ENCODE measurements at places on chromosomes 4 and X. TPM values are rescaled to one million over a fixed set of nuclear protein-coding genes. Genes with fewer than 3 reads are reported as not detected.
A peak's percentile ranks its signal among the peaks of the same experiment; 100 is the strongest.

DNA sequence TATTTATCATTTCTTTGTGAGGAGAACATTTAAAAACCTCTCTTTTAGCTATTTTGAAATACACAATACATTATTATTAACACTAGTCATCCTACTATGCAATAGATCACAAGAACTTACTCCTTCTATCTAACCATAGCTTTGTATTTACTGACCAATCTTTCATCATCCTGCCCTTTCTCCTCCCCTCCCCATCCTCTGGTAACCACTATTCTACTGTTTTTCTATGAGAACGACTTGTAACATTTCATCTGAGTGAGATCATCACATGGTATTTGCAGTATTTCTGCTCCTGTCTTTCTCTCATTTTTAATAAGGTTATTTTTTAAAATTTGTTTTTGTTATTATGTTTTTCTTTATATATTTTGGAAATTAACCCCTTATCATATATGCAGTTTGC, 331.8 kb downstream of the TEX13C start:
- no peak for ATAC-seq

DNA sequence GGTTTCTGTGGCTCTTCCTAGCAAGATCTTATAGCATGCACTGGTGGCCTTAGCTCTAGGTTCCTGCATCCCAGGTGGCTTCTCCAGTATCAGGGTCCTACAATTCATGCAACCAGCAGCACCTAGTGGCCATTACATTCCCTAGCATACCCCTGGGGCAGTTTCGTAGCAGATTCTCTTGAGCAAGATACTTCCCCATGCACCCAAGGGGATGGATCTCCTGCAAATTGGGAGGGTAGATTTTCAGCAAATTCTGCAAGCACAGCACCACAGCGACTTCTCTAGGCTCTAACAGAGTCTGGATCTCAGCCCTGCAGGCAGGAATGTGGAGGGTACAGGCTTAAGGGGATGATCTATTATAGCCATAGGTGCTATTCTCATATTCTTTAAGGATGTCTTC, 13.1 kb upstream of the SLC9B1 start:
- no peak for ATAC-seq

GRCh38 chrX:20498851-20499635, 232.3 kb upstream of the RPS6KA3 start:
- ATAC-seq = no peak

DNA sequence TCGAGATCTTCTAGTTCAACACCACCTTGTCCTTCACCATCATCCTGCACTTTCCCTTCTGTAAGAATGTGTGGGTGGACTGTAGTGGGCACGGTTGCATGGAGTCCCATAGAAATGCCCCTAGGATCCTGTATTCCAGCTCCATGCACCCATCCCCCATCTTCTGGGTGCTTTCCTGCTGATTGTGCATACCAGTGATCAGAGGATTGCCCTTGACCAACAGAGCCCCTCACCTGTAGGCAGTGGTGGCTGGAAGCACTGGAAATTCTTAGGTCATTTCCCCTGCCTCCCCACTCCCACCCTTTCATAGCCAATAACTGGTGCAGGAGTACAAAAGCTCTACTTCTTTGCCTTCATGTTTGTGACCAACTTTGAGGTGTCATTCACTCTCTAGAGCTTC, 213.4 kb upstream of the ARSJ start:
- no peak for ATAC-seq

GRCh38 chrX:69285881-69286564, 120.8 kb upstream of the PJA1 start:
- peak; percentile 76 for ATAC-seq

- no peak for ATAC-seq
These were observed 121.1 kb downstream of the MGST2 start for GRCh38 chr4:139786494-139787354.

DNA sequence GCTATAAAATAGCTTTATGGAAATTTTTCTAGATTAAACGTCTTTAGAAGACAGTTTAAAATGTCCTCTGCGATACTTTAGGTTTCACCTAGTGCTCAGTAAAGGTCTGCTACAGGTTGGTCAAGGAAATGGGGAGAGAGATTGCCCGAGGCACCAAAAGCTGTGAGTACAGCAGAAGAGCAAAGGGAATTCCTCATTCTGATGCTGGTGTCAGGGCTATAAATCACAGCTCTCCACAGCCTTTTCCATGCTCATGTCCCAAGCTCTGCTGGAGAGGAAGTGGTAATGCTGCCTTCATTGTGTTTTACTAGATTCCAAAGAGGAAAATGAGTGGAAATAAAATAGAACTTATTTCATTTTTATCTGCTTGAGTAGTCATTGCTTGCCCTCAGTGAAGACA, 2060.4 kb downstream of the ARAP2 start:
- no peak for ATAC-seq

DNA sequence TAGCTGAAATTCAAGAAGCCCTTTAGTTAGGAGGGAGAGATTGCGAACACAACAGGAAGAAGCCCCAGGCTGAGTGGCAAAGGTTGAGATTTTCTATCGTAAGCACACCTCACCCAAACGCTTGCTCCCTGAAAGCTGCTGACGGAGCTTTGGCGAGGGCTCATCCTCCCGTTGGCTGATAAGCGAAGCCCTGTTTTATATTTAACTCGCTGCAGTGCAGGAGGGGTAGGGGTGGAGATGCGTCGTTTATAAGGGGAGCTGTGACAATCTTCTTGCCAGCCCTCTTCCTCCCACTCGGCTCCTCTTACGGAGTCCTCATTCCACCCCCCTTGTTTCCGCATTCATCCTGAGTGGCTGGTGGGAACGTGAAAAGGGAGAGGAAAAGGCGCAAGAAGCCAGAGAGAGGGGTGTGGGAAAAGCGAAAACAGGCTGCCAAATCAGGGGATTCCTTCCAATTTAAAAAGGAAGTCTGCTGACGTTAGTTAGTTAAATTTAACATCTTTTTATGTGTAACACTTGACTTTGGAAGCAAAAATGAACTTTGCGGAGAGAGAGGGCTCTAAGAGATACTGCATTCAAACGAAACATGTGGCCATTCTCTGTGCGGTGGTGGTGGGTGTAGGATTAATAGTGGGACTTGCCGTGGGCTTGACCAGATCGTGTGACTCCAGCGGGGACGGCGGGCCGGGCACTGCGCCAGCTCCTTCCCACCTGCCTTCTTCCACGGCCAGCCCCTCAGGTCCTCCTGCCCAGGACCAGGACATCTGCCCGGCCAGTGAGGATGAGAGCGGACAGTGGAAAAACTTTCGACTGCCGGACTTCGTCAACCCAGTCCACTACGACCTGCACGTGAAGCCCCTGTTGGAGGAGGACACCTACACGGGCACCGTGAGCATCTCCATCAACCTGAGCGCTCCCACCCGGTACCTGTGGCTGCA, at the start of gene ENPEP:
ENPEP (plus strand) TSS at position 275 of the 938 bp plus-strand sequence; CDS start at position 535, 260 bp downstream.
- peak; percentile 33 for ATAC-seq

DNA sequence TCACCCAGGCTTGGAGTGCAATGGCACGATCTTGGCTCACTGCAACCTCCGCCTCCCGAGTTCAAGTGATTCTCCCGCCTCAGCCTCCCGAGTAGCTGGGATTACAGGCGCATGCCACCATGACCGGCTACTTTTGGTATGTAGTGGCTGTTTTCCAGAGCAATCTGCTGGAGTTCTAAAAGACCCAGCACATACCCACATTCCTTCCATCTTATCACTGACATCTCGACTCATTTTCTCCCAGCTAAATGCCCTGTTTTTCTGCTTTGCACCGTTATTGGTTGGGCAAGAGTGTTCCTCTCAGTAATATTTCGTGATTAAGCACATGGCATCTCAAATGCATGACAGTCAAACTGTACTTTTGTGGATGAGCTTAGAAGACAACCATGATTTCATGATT, 53.7 kb downstream of the PRKX start:
- ATAC-seq = no peak

- ATAC-seq = no peak
These were observed 136.3 kb downstream of the AFAP1 start for GRCh38 chr4:7803371-7803770.

- no peak for ATAC-seq
These were observed 131.2 kb upstream of the KIT start for GRCh38 chr4:54526560-54526959.

GRCh38 chrX:9772943-9773342, 7.3 kb upstream of the GPR143 start:
- ATAC-seq = no peak

DNA sequence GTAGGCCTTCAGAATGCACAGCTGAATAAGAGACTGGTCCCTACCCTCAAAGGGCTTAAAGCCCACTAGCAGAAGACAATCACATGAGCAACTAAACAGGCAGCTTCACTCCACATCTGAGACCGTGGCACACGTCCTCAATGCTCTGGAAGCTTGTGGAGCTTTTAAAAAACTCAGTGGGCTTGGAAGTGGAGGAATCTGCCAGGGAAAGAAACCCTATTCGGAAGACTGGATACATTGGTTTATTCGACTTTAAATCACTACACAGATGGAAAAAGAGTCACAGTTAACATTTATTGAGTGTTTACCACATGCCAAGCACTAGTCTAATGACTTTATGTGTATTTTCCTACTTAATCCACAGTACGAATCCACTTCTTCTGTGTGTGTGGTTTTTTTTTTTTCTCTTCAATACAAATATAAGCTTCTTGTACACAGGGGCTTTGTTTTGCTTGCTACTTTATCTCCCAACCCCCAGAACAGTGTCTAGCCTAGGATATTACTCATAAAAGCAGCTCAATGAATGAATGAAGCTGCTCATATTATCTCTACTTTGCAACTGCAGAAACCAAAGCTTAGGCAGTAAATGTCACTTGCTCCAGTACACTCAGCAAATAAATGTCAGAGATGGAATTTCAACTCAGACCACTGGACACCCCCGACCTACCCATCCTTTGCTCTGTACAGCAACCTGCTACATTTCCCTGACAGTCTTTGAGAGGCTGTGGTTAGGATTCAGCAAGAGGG, 137.7 kb downstream of the LDB2 start:
- no peak for ATAC-seq

DNA sequence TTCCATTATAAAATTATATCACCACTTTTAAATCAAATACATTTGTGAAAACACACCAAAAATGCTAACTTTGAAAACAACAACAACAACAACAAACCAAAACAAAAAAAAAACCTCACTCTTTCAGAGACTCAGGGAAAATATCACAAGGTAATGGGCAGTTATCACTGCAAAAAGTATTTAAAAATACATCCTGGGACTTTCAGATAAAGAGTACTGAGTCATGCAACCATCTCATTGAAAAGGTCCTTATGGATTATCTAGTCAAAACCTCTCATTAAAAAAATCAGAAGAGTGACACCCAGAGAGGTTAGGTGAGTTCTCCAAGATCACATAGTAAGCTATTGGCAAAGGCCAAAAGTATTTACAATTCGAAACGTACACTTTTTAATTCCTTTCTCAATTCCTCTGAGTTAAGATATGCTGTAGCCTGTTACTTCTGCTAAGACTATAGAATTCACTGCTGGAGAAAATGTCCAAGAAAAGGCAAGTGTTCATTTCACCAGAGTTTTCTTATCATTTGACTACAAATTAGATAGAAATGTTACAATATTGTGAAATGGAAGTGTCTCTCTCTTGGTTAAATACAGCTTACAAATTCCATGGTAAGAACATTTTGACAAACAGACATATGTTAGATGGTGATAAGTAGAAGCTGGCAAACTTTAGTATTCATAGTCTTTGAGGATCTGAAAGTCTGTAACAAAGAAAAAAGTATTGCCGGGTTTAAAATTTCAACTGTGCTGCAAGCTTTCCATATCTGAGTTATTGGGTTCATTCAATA, 9.3 kb downstream of the STX18 start:
- no peak for ATAC-seq

DNA sequence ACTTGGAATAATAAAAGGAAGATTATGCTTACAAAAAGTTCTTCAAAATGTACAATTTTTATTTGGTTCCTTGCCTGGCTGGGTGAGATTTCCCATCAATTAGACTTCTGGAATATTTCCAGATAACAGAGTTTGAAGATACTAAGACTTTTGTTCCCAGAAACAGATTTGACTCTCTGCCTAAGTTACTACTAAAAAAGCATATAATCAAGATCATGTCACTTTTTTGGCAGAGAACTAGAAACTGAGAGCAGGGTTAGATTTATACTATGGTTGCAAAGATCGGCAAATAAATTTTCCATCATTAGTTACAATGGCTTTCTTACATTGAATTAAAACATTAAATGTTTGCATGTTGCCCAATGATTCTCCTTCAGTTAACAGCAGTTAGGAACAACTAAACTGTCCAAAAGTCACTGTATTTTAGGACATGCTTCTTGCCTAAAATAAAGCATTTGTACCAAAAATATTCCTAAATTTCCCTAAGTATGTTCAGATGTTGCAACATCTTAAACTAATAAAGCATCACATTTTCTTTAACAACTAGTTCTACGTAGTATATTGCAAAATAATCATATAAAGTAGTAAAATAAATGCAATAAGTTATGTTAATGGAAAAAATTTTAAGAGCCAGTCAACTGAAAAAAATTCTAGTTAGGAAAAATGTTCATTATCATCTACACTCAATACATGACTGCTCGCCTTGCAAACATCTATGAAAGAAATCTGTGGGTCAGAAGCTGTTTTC, 73.0 kb downstream of the SEC24D start:
- no peak for ATAC-seq

DNA sequence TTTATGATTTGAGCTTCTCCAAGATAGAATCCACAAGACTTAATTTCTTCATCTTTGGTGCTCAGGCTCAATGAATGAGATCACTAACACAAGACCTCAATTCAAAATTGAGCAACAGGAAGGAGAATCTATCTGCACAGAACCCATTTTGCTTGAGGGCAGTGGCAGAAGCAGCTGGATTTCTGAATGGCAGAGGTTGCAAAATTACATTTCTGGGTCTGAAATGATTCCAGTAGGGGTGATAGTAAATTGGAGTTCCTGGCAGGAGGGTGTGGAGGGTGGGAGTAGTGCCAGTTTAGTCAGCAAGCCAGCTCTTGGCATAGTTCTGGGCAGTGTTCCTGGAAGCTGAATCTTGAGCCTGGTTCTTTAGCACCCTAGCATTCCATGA, 281.1 kb downstream of the SLC7A11 start:
- no peak for ATAC-seq

DNA sequence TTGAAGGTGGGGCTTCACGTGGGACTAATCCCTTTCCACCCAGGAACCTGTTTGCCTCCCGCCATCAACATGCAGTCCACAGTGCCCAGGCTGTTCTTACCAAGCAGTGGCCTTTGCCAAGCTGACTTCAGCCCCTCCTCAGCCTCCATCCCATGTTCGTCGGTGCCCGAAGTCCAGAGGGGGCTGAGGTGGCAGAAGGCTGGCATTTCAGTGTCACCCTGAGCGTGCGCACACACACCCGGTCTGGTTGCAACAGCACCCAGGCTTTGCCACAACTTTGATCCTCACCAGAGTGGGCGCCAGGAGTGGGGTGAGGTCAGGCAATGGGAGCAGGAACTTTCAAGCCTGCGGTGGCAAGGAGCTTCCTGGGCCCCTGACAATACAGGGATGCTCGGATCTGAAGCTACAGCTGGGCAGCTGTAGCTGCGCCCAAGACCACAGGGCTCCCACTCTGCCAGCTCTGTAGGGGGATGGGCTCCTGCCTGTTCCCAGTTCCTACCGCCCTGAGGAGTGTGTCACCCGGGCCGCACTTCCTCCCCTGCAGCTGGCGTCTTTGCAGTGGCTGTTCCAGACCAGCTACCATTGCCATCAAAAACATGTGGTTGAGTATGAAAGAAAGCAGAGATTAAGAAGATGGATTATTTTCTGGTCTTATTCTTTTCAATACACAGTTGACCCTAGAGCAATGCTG, 428.0 kb downstream of the EPHA5 start:
- no peak for ATAC-seq

The UGT2B17 gene
- 0.27 TPM for total RNA-seq

The KLF8 gene
- 15.1 TPM for total RNA-seq

The FAM241A gene
- total RNA-seq = 8.1 TPM

The BTK gene
- total RNA-seq = 2.2 TPM

The KLHL13 gene
- 19.6 TPM for total RNA-seq

The ALB gene
- 0.47 TPM for total RNA-seq

The TBC1D19 gene
- total RNA-seq = 13.2 TPM

The RBM46 gene
- not detected for total RNA-seq

The SOWAHD gene
- not detected for total RNA-seq

The BTC gene
- 77.3 TPM for total RNA-seq

The CWH43 gene
- total RNA-seq = not detected

Data from gastroesophageal sphincter (tissue), 4 donors.